ENCODE measurements at places on chromosomes 13 and 19. TPM values are rescaled to one million over a fixed set of nuclear protein-coding genes. Genes with fewer than 3 reads are reported as not detected.

GRCh38 chr19:11227195-11227886, 12.1 kb upstream of the ANGPTL8 start:
- DNase-seq = no peak

DNA sequence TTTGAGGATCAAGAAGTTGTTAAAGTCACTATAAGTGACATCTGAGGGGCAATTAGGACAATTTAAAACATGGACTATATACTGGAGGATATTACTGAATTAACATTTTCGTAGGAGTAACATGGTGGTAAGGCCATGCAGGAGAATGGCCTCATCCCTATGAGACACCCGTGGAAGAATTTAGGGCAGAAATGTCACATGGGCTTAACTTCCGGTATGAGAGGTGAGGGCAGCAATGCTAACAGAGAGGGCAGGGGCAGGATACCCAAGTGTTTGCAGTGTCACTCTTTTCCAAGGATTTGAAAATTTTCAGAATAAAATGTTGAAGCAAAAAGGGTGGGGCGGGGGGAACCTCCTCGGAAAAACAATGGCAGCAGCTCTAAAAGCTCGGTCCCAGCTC, 23.6 kb downstream of the RANBP3 start:
- DNase-seq = no peak

DNA sequence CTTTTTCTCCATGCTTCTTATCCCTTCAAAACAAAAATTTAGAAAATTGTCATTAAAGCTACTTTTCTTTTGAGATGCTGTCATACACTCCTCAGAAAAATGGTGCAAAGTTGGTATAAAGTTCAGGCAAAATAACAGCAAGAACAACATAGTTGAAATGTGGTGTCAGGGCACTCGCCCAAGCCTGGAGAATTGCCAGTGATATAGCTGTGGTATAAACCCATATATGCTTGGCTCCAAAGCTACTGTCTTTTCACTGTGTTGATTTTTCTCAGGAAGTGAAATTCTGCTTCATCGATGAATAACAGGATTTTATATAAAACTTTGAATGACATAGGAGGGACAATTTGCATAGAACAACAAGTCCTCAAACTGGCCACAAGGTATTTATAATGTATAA, 2532.9 kb downstream of the PCDH9 start:
- no peak for DNase-seq

GRCh38 chr19:48090281-48090802, 20.3 kb downstream of the PLA2G4C start:
- DNase-seq = no peak

GRCh38 chr19:41735071-41735600, 20.2 kb upstream of the CEACAM6 start:
- no peak for DNase-seq

DNA sequence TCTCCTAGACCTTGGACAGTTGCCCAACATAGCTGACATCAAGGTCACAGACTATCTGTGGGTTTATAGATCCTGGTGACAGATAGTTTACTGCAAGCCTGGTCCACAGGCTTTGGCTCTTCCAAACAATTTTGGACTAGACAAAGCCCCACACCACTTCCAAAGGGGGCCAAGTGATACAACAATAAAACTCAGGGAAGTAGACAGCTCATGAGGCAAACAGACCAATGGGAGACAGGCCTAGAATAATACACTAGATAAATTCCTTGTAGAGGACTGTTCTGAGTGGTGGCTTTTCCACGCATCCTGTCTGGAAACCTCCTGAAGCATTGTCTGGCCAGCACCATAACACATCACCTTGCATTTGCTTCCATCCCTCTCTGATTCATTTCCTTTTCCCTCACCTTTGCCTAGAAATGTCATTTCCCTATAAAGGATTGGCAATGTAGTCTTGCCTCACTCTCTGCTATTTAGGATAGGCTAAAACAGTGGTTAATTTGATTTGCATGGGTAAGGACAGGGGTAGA, 284.2 kb downstream of the POU4F1 start:
- DNase-seq = no peak

- DNase-seq = no peak
Measured at GRCh38 chr19:52086481-52086880, 9.1 kb downstream of the ZNF841 start.

DNA sequence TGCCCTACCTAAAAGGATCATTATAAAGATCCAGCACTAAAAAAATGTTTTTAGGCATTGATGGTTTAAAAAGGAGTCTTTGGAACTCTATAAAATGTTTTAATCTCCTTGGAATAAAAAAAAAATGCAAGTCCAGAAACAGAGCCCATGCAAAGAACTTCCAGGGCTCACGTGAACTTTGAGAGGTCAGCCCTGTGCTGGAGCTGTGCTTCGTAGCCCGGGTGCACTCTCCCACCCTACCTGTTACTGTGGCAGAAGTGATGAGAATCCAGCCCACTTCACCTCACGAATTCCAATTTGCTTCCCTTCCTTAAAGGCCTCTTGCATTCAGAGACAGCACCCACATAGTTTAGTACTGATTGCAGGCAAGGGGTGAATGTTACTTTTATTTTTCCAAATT, 267.7 kb downstream of the SHISA2 start:
- DNase-seq = no peak

- peak; percentile 90 for DNase-seq
Measured at GRCh38 chr19:5696196-5697021, 6.3 kb downstream of the RPL36 start.

GRCh38 chr13:114005206-114005724, 31.4 kb upstream of the C13orf46 start:
- peak; percentile 69 for DNase-seq

DNA sequence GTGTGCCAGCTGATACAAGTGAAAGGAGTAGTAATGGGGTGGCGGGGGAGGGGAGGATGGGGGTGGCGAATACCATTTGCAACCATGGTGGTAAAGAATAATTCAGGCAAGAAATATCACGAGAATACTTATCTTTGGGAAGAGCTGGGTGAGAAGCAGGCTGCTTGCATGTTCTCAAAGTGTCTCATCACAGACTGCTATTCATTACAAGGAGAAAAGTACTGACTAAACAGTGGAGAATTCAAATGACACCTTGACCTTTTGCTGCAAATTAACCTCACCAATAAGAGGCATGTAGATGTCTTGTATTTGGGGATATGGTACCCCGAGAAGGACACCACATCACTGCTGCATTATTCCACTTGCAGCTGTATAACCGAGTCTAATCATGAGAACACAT, 585.7 kb upstream of the GPC6 start:
- DNase-seq = no peak

- no peak for DNase-seq
Measured at GRCh38 chr13:28866932-28867331, 46.8 kb downstream of the MTUS2 start.

DNA sequence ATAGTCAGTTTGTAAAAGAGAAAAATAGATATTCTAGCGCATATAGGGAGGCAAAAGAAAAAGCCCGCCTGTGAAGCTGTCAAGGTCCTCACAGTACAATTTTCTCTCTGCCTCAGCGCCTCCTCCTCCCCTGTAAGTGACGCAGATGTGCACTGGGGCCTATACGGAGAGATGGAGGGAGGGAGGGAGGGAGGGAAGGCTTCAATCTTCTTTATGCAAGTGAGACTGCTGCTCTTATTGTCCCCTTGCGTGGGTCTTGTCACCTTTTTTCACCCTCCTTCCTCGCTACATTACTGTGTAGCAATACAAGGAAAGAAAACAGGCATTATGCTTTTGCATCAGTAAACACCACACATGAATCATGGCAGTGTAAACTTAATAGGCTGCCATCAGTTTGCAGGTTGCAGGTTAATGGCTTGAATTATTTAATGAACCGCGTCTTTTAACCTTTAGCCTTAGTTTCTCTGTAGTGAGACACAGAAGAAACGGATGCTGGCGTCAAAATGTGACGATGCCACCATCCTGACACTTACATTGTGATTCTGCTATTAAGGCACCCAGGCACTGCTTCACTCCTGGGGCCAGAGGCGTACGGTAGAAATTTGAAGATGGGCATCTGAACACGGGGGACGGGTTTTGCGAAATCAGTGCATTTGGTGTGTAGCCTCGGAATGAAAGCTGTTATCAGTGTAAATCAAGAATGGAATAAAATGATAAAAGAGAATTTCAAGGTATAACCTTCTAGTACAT, at the start of gene KLHL1:
TSS of gene KLHL1 (minus strand) at position 97 of the 750 bp plus-strand sequence. CDS start 753 bp downstream, outside the sequence.
- no peak for DNase-seq

DNA sequence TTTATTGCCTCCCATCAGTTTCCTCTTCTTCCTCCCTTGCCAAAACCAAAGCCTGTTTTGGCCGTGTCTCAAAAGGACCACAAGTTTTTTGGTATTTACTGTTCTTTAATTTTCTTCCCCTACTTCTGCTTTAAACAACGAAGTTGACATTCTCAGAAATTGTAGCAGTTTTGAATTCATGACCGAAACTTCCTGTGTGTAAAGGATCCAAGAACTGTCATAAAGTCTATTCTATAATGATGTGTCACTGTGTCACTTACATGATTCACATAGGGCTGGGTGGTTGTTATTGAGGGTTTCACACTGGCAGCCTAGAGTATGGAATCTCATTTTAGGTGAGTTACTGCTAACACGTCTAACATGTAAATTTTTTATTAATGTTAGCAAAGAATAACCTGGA, 741.0 kb upstream of the KLHL1 start:
- no peak for DNase-seq

DNA sequence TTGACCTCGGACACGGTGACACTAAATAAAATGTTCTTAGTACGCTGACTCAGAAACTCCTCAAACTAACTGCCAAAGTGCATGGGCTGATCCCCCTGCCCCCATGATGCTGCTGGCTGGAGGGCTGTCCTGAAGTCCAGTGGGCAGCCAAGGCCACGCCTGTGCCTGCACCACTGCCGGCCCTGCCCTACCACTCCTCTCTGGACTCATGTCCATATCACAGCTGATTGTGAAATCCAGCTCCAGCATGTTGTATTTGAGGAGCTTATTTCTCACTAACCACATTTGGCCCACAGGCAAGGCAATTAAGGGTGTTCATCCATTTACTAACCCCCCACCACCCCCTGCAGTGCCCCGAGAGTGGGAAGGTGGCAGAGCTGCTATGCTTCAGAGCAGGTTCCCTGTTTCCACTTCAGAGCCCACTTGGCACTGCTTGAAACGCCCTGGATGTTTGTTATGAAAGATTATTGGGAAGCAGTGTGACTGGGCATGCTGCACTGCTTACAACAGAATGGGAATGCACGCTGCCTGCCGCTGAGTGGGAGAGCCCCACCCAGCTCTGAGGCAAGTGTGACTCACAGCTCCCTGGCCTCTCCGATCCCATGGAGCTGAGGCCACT, 114.0 kb downstream of the UQCRFS1 start:
- no peak for DNase-seq

GRCh38 chr13:75938811-75939560, 302.9 kb downstream of the LMO7 start:
- no peak for DNase-seq

DNA sequence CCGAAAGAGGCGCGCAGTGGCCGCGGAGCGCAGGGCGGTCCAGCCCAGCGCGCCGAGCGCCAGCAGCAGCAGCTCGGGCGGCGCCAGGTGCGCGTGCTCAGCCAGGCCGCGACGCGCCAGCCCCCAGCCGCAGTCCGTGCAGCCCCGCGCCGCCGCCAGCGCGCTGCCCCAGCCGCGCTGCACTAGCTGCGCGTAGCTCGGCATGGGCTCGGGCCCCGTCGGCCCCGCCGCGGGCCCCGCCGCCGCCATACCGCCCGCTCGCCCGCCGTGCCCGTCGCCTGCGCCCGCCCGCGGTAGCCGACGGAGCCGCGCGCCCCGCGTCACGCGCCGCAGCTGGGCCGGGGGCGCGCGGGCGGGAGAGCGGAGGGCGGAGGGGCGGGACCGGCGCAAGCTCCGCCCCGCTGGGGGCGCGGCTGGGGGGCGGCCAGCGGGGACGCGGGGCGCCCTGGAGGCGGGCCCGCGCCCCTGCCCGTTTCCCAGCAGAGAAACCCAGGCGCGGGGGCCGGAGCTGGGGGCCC, at the start of gene CERS1:
TSS of gene CERS1 (minus strand) at position 335 of the 518 bp plus-strand sequence. CDS start at position 249, 86 bp downstream.
- DNase-seq = no peak

DNA sequence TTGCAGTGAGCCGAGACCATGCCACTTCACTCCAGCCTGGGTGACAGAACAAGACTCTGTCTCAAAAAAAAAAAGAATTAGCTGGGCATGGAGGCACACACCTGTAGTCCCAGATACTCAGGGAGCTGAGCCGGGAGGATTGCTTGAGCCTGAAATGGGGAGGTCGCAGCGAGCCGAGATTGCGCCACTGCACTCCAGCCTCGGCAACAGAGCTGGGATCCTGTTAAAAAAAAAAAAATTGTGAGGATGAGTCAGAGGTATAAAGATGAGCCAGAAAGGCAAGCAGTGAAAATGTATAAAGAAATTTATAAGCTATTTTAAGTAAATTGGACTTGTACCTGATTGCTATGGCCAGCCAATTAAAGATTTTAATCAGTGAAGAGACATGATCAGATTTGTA, 21.1 kb downstream of the KBTBD6 start:
- DNase-seq = no peak

DNA sequence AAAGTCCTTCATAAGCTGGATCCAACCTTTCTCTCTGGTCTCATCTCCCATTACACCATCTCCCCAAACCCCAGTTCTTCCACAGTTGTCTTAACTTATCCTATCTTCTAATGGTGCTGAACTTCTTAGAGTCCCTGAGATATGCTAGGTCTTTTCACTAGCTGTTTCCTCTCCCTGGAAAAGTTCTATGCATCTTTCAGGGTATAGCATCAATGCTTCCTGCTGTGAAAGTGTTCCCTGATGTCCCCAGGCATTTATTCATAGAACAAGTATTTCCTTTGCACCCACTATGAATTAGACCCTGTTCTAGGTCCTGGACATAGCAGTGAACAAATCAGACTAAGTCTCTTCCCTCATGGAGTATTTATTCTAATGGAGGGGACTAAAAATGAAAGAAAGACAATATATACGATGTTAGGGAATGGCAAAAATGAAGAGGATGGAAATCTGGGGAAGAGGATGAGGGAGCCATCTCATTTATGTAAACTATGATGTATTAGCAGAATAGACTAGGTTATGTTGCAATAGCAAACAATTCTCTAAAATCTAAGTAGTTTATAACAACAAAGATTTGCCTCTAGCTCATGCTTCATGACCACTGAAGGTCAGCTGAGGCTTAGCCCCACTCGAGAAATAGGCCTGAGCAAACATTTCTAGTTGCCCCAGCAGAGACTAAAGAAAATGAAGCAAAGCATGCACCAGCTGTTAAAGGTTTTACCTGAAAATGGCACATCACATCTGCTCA, 120.0 kb downstream of the CYSLTR2 start:
- no peak for DNase-seq

- no peak for DNase-seq
Measured at GRCh38 chr19:42426643-42427042, 545 bp downstream of the LIPE start.

- DNase-seq = no peak
Measured at GRCh38 chr19:49856574-49857021, 5.6 kb downstream of the PTOV1 start.

DNA sequence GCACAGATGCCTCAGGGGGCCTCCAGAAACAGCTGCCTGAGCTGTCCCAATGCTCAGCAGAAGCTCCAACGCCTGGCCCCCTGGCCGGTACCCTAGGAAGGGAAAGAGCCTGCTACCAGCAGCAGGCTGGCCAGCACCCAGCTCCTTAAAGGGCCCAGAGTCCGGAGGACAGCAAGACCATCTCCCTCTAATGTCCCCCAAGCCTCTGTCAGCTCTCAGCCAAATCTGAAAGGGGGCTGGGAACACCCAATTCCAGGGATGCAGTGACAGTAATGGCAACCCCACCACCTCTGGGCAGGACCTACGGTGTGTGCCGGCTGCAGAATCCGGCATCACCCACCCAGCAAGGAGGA, 4.2 kb downstream of the PPP6R1 start:
- no peak for DNase-seq

GRCh38 chr13:30442926-30443325, 20.6 kb downstream of the UBE2L5 start:
- no peak for DNase-seq

The ZNF558 gene
- total RNA-seq = 15.2 TPM

The SHISA2 gene
- 113 TPM for total RNA-seq

The KIR2DL3 gene
- not detected for total RNA-seq

The SHISA7 gene
- total RNA-seq = not detected

The CEACAM19 gene
- 6.5 TPM for total RNA-seq

The NLRP5 gene
- total RNA-seq = not detected

Measured in chondrocyte (in vitro differentiated cells).